Right ventricle myocardium inferior (tissue), 1 donor: ENCODE measurements at places on chromosomes 11 and 22. TPM values are rescaled to one million over a fixed set of nuclear protein-coding genes. Genes with fewer than 3 reads are reported as not detected.

The DPAGT1 gene
- total RNA-seq = 21.1 TPM

The CDC42EP1 gene
- total RNA-seq = 17.7 TPM

The CELSR1 gene
- total RNA-seq = 8.4 TPM

The HTR3B gene
- not detected for total RNA-seq

The SLC22A8 gene
- not detected for total RNA-seq

DNA sequence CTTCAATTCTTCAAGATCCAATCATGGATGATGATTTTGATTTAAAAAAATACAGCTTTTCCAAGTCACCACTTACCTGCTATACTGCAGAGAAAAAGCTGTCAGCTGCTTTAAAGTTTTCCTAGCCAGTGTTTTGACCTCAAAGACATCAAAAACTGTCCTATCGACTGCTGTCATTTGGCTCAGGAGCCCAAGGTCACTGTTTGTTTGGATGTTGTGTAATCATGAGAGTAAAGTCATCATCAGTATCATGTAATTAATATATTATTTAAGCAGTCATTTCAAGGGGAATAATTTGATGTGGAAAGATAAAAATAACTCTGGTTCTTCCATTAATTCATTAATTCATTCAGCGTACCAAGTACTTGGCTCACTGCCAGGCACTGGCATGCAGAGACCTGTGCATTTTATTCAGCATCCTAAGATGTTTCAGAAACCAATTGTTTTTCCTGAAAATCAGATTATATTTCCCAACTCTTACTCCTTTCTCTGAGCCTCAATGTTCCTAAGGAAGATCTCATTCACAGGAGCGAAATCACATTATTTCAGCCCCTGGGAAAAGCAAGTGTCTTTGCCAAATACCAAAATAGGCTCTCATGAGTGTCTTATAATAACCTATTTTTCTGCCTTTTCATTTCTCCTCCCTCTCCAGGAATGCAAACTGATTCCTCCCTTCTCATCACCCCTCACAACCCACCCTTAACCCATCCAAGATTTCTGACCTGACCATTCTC lies 59.9 kb downstream of the SLC1A2 start:
- DNase-seq = no peak

- no peak for DNase-seq
These were observed 23.2 kb downstream of the CASP5 start for GRCh38 chr11:104999721-105000120.

- DNase-seq = no peak
These were observed 810.0 kb downstream of the TBC1D22A start for GRCh38 chr22:47572443-47572842.

DNA sequence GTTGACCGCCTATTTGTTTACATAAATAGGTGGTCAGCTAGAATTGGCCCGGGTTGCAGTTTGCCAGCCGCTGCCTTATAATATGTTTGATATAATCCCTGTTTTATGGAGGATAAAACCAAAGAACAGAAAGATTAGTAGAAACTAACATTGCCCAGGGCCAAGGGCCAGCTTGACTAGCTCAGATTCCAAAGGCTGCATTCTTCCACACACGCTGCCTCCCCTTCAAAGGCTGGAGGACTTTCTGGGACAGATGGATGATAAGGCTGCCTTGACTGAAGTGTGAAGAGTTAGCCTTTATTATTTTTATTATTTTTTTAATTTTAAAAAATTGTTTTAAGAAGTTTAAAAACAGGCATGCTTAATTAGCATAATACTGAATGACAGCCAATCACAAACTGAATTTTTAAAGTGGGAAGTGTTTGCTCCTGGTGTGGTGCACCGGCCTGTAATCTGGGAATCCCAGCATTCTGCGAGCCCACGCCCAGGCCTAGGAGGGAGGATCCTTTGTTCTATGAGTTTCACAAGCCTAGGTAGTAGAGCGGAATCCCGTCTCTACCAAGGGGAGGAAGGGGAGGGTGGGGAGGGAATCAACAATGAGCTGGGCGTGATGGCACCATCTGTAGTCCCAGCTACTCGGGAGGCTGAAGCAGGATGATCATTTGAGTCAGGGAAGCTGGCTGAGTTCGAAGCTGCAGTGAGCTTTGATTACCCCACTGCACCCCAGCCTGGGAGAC lies 114.9 kb downstream of the NAV2 start:
- no peak for DNase-seq

DNA sequence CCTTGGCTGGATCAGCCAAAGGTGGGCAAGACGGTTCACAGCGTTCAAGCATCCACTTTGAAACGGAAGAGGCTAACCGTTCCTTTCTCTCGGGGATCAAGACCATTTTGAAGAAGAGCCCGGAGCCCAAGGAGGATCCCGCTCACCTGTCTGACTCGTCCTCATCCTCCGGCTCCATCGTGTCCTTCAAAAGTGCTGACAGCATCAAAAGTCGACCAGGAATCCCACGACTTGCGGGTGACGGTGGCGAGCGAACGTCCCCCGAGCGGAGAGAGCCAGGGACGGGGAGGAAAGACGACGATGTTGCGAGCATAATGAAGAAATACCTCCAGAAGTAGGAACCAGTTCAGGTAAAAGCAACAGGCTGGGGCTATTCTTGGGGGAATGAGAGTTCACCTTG lies 141.9 kb upstream of the SEZ6L start:
- no peak for DNase-seq

GRCh38 chr22:38513063-38513462 lies 7.0 kb upstream of the DDX17 start:
- DNase-seq = no peak

- DNase-seq = no peak
These were observed 7.1 kb downstream of the CD44 start for GRCh38 chr11:35146074-35146521.
